Activated naive CD4-positive, alpha-beta T cell (primary cell): ENCODE measurements at places on chromosomes 2 and 18.

GRCh38 chr2:112907001-112907949 lies 3.7 kb upstream of the IL37 start:
- no peak for DNase-seq

DNA sequence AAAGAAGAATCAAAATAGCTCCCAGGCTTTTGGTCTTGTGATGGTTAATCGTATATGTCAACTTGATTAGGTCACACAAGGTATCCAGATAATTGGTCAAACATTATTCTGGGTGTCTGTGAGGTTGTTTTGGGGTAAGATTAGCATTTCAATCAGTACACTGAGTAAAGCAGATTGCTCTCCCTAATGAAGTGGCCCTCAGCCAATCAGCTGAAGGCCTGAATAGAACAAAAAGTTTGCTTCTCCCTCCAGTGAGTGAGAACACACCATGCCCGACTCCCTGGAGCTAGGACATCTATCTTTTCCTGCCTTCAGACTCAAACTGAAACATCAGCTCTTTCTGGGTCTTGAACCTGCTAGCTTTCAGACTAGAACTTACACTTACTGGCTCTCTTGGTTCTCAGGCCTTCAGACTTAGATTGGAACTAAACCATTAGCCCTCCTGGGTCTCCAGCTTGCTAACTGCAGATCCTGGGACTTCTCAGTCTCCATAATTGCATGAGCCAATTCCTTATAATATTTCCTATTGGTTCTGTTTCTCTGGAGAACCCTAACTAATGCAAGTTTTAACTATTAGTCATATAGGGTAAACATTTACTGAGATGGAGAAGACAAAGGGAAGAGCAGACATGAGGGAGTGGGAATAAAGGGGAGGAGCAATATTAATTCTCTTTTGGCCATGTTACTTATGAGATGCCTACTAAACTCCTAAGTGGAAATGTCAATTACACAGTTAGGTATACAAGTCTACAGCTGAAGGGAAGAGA lies 25.5 kb downstream of the LNPK start:
- no peak for DNase-seq

DNA sequence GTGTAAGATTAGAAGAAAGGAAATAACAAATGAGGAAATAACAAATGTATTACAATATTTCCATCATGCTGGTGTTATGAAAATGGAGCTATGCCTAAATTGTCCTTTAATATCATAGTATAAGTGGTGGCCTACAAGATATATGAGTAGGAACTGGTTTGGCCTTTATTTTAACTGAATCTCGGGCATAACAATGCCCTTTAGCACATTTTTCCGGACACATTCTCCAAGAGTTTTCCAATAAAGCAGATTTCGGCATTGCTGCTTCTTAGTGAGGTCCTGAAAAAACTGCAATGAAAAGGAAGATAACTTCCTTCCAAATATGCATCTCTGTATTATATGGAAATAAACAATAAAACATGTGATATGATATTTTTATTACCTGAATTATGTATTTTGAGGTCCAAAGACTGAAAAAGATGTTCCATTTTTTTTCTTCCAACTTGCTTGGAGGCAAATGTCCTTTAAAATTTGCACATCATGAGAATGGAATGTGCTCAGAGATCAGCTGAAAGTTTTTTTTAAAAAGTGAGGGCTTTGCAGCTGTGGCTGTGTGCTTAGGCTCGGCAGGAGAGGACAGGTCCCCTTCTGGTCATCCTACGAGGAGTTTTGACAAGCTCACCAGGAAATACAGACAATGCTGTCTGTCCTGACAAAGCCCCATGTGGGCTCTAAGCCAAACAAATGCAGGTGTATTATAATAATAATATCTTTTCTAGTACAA lies 132.3 kb upstream of the RND3 start:
- no peak for DNase-seq

DNA sequence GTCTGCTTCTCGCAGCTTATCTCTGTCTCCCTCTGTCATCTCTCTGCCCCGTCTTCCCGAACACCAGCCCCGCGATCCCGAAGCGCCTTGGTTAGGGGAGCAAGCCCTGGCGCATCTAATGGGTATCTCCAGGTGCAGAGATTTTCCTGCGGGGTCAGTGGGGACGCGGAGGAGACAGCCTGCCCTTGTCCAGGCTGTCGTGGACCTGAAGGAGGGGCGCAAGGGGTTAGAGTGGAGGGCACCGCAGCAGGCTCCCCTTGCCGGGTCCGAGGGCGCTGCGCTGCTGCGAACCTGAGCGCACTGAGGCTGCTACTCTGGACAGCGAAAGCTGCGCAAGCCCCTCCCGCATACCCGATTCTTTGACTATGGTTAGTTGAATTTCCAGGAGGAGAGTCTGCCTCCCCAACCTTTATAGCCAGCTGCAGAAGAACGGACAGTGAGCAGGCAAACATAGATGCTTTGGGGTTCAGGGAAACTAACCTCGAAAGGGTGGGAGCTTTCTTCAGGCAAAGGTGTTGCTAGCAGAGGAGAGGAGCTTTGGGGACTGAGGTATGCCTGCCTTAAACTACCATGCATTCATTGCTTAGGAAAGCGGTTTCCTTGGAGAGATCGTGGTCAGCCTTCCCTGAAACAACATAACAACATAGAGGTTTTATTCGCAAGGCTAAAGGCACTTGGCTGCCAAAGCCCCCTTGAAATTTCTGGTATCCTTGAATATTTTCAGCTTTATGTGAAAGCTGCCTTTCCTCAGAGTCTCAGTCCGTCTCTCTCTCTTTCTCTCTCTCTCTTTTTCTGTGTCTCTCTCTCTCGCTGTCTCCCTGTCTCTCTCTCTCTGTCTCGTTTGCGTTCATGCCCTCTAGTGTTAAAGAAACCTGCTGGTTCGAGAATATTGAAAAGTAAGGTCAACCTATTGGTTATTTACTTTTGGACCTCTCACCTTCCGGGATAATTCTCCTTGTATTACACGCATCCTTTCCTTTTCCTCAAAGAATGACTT lies 1.6 kb downstream of the GALNT13 start:
- DNase-seq = no peak

DNA sequence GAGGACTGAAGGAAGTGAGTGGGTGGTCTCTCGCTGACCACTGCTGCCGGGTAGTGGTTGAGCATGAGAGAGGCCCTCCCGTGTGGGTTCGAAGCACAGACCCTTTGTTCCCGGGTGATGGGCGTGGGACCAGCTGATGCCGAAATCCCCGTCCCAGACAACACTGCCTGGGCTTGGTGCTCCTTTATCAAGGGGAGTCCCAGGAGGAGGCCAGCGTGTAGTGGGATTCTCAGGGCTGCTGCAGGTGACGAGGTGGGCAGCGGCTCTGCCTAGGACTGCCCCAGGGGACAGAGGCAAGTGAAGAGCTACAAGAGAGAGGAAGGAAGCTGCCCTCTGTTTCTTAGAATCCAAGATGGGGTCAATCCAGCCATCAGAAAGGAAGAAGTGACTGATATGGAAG lies 251.3 kb upstream of the PXDN start:
- no peak for DNase-seq

DNA sequence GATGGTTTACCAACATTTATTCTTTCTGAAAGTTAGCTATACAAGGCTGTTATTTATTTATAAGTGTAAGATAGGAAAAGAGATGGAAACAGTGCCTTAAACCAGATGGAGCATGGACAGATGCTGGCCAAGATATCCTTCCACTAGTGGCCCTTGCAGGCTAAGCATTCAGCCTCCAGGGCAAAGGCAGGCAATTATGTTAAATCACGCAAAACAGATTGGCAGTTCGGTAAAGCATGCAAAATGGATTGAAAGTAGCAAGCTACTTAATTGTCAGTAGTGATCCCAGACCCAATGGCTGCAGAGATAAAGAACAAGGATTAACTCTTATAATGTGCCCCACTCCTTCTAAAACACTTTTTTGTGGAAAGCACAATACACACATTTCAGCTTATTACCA lies 105.4 kb upstream of the MAP4K3 start:
- DNase-seq = no peak

- no peak for DNase-seq
Observed at GRCh38 chr2:204452464-204453023, 92.7 kb upstream of the PARD3B start.

DNA sequence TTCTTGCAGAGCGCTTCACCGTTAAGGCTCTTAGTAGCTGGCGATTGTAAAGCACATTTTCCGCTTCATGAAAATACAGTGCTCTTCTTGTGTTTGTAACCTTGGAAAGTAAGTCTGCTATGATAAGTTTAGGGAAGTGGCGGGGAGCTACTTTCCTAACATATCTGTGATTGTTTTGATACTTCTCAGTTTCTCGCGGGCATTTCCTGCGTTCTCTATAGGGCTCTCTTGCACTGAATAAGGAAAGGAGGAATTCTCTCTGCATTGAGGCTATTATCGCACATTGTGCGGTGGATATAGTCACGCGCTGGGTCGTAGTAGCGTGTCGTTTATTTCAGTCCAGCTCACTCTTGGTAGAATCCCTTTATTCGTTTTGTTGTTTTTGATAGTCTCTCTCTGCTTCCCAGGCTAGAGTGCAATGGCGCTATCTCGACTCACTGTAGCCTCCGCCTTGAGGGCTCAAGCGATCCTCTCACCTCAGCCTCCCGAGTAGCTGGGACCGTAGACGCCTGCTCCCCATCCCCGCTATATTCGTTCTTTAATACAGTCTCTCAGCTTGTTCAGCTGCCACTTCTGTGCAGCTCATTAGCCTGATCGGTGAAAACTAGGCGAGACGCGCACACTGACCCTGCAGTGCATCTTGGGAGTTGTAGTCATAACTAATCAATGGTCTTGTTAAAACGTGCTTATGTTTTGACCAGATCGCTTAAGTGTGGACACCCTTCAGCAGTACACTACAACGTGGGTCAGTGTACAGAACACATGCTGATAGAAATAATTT lies 1.0 kb upstream of the PPP4R3B start:
- DNase-seq = peak; percentile 29

DNA sequence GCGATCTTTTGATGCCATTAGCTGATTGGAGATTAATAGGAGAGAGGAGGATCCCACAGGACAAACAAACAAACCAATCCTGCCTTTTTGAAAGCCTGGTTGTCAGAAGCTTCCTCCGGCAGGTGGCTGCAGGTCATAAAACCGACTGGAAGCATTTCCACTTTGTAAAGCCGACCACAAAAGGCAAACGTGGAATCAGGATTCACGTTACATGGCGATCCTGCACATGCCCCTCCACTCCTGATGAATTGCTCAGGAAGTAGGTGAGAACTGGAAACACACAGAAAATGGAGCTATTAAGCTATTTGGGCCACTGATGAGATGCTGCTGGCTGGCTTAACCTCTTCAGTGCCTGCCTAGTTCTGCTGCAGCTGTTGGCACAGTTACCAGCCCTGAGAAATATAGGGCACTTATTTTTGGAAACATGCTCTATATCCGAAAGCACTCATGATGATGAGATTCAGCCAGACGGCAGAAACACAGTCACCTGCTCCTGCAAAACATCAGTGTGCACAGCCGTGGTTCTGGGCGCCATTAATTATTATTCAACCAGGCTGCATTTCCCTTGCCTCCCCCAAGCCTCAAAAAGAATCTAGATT lies 110.3 kb upstream of the ST6GAL2 start:
- no peak for DNase-seq

- DNase-seq = no peak
Observed at GRCh38 chr2:236499691-236500578, 69.7 kb upstream of the ACKR3 start.

GRCh38 chr2:194062401-194062800 lies 1594.6 kb upstream of the SLC39A10 start:
- no peak for DNase-seq

GRCh38 chr18:21444465-21445212 lies 155.9 kb downstream of the ESCO1 start:
- no peak for DNase-seq

DNA sequence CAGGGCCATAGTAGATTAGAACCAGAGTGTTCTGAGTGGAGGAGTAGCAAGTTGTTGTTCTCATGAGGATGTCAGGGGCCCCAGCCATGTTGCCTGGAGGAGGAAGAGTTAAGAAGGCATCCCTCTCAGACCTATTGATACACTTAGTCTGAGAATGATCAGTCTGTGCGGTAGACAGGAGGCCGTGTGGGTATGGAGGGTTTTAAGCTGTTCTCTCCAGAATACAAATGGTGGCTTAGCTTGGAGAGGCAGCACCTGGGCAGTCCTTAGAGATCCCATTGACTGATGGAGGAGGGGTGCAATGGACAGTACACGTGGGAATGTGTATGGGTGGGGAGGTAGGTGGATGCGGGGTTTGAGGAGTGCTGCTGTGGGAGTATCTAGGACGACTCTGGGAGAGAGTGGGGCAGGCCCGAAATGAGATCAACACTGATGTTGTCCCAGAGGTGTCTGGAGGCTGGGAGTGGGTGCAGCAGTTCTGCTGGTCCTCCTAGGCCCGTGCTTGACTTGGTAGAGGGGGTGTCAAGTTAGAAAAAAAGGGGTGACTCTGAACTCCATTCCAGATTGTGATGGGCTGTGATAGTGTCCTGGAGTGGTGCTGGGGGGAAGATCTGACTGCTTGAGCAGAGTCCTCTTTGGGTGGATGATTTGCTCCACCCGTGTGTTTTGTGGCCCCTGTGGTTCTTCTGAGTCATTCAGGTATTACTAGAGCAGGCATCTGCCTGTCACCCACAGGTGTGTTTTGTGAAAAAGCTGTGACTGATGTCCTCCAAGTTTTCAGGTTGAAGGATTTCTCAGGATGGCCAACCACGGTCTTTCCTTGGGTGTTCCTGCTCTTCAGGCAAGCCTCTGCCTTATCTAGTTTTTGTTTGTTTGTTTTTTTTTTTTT lies 44.7 kb downstream of the C2orf42 start:
- no peak for DNase-seq

DNA sequence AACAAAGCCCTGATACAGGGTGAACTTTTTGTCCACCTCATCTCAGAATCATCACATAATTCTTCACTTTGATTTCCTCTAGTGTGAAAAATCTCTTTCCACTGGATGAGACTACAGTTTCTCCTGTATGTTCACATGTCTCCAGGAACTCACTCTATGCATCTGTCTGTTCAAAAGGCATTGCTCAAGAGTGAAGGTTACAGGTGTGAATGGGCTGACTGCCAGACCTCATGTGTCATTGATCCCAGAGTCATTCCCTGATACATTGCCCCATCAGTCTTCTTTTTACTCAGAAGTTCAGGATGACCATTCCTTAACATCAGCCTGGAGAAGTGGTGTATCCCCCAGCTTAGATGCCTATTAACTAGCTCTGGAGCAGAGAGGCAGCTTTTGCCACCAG lies 4.4 kb upstream of the DSC3 start:
- no peak for DNase-seq

- DNase-seq = no peak
Observed at GRCh38 chr2:148978026-148978685, 60.3 kb upstream of the LYPD6B start.

- DNase-seq = peak; percentile 30
Observed at GRCh38 chr2:70141212-70141901, 49.5 kb downstream of the C2orf42 start.
